H4 (cell line): ENCODE measurements at places on chromosomes 3 and 15.

- DNase-seq, result peak; percentile 86
These were observed 114.1 kb upstream of the TPM1 start for GRCh38 chr15:62928242-62928999.

- DNase-seq, result no peak
These were observed 234.7 kb downstream of the NFKBIZ start for GRCh38 chr3:102084006-102084405.

GRCh38 chr3:88362428-88362827, 212.7 kb downstream of the C3orf38 start:
- no peak for DNase-seq

DNA sequence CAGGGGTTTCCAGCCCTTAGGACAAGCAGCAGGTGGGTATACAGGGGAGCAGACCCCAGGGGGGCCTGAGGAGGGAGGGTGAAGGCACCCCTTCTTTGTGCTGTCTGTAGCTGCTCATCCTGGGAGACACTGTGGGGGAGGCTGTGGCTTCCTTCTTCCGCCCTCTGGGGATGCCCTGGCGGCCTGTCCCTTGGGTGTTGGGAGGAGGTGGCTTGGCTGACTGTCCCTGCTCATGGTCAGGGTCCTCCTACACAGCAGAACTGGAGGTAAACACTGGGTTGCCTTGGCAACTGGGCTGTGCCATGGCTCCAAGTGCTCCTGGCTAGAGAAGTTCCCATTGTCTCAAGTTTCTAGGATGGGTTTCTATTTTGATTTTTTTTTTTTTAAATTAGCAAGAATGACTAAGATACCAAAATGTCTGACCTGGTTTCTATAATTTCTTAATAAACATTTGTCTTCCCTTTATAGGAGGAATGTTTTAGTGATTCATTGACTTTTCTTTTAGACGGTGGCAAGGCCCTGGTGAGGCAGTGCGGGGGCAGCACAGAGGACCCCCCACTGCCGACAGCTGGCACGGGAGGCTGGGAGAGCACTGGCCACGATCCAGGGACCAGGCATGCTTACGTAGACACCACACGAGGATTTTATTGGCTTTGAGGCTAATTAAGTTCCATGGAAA, 12.4 kb downstream of the KLF13 start:
- DNase-seq, result peak; percentile 87

- no peak for DNase-seq
These were observed 12.5 kb downstream of the CSK start for GRCh38 chr15:74794248-74794969.

GRCh38 chr15:23422946-23423708, 23.9 kb downstream of the GOLGA6L2 start:
- no peak for DNase-seq
